ENCODE measurements at places on chromosomes 1 and 21.

DNA sequence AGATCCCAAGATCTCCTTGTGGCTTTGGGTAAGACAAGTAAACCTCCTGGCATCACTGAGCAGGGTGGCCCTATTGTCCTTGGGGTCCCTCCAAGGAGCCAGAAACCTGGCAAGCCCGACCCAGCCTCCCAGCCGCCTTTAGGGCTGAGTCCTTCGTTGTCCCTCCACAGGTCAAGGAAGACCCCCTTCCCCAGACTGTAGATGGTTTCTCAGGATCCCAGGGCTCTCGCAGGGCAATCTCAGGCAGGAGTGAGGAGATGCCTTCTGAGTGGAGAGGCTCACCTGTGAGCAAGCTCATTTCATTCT, 71.6 kb upstream of the CSF3R start:
- DNase-seq = no peak

GRCh38 chr1:38043036-38043747, 3.4 kb downstream of the POU3F1 start:
- no peak for DNase-seq

- DNase-seq = no peak
Measured at GRCh38 chr1:163709636-163710035, 387.9 kb downstream of the NUF2 start.

GRCh38 chr1:178576841-178577240, 63.9 kb downstream of the TEX35 start:
- no peak for DNase-seq

DNA sequence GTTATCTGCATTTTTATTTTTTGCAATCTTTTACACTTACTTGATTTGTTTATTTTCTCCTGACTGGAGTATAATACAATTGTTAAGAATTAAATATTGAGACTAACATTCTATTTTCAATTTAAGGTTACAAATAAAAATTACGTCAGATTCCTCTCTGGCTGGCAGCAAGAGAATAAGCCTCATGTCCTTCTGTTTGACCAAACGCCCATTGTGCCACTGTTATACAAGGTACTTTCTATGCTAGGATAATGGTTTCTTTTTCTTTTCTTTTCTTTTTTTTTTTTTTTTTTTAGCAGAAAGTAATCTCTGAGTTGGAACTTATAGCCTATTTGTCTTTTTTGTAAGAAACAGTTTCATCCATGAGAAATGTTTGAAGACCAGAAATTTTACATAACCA, 20.0 kb downstream of the DNAJC16 start:
- no peak for DNase-seq

GRCh38 chr1:8443558-8444194, 125.8 kb downstream of the SLC45A1 start:
- no peak for DNase-seq

DNA sequence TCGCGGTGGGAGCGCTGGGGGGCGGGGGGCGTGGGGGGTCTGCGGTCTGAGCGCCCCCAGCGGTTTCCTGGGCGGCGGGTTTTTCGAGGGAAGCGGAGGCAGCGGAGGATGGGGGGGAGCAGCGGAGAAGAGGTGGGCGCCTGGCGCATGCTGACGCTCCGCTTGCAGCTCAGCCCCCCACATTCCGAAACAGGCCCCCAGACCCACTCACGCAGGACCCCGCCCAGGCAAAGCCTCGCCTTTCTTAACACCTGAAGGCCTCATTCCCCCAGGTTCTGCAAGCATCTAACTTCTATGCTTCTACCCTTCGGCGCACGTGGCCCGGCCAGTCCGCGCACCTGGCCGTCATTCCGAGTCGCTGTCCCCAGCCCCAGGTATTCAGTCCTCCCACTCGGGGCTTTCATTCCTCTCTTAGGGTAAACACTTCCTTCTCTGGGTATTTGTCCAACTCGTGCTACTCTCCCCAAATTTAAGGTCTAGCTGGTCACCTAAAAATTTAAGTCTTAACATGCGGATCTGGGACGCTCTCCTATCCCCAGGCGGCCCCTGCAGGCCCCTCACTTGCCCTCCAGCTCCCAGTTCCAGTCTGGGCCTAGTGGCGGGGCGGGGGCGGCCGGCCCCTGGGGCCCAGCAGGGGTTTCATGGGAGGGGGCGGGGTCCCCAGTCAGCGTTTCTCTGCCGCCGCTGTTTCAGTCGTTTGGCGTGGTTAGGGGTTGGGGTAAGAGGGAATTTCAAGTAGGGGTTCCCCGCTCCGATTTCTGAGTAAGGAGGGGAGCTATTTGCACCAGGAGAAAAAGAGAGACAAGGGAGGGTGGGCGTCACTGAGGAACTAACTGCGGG, 2.8 kb upstream of the ZBTB7B start:
- DNase-seq = no peak

GRCh38 chr1:7264101-7264500, 478.8 kb downstream of the CAMTA1 start:
- peak; percentile 73 for DNase-seq

GRCh38 chr21:42350927-42351426, at the start of gene TFF2:
TSS of gene TFF2 (minus strand) at chr21:42350994. CDS start at chr21:42350957, 37 bp downstream.
- peak; percentile 82 for DNase-seq

GRCh38 chr1:10877894-10878293, 81.4 kb upstream of the CASZ1 start:
- no peak for DNase-seq

DNA sequence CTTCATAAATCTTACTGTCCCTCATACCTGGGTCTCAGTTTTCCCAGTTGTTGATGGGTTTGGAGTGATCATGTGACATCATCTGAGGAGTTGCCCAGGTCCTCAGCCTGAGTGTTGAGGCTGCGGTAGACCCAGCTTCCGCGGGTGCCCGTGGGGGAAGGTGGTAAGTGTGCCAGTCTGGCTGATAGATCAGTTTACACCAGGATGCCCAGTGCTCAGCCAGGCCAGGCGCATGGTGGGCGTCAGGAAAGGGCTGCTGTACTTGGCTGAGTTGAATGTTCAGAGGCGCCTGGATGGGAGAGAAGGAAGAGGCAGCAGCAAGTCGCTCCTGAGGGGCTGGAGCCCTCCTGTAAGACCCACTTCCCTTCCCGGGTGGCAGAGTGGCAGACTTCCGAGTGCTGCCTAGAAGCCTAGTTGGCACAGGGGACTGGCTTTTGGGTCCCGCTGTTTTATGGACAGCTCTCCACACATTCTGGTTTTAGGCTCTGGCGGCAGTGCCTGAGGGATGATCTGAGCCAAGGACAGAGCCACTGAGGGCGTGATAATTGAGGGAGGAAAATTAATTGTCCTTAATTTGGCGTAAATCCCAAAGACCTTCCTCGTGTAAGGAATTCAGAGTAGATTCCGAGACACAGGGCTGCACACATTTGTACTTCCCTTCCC, 35.8 kb downstream of the PTPRF start:
- DNase-seq = no peak

GRCh38 chr1:161013488-161014230, 7.3 kb downstream of the F11R start:
- no peak for DNase-seq

- DNase-seq = no peak
Measured at GRCh38 chr1:21257431-21258135, 32.7 kb downstream of the ECE1 start.

DNA sequence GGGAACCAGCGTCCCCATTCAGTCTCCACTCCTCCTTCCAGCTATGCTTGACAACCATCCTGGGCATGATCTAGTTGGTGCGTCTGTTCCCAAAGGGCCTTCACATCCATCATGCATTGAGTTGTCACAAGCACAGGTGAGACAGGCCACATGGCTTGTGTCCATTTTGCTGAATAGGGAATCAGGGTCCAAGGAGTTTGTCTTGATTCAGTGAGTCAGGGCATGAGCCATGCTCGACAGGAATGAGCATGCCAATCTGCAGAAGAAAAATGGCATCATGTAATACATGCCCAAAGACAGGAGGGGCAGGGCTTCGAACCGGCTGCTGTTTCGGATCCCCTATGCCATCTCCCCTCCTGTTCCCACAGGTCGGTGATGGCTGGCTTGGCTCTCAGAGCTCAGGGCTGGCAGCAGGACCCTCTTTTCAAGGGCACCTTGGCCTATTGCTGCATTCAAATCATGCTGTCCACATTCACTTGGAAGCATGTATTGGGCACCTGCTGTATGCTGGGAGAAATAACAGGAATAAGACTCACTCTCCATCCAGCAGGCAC, 44.5 kb downstream of the PKP1 start:
- no peak for DNase-seq

DNA sequence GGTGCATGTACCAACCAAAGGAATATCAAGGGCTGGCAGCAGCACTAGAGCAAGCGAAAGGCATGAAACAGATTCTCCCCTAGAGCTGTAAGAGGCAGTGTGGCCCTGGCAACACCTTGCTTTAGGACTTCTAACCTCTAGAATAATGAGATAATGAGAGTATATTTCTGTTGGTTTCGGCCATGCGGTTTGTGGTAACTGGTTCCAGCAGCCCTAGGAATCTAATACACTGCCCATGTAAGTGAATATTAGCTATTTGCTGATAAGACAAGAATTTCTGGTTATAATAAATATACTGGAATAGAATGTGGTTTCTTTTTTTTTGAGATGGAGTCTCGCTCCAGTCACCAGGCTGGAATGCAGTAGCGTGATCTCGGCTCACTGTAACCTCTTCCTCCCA, 199.4 kb downstream of the GABPA start:
- DNase-seq = no peak

GRCh38 chr1:87331365-87332241, 2.9 kb downstream of the LMO4 start:
- DNase-seq = peak; percentile 87

DNA sequence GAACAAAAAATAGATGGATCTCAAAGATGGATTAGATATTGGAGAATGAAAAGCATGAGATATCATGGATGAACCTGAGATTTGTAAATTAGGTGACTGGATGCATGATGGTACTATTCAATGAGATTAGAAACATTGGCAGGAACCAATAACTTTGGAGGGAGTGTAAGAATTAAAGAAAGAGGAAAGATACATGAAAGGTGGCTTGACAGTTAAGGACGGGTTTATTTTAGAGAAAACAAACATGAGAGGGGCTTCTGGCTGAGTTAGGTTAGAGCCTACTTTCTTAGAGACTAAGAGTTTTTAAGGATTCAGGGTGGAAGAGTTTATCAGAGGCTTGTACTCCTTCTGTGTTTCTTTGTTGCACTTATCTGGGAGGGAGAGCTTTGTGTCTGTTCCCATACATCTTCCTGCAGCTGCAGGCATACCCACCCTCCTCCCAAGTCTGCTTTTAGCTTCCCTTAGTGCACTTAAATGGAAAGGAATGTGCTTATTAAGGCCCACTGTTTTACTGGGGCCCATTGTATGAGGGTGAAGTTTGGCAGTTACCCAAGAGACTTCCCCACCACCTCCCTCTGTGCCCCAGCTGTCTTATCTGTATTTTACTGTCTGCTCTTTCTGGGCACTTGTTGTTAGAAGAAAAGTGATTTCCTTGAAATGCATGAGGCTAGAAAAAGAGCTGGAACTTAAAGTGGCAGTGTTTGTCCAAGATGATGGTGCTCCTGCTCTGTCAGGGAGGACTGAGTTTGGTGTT, 26.1 kb upstream of the CR2 start:
- no peak for DNase-seq

GRCh38 chr1:23530747-23531561, at the start of gene E2F2:
TSS of gene E2F2 (minus strand) at chr1:23531233. CDS start at chr1:23530793, 440 bp downstream.
- DNase-seq = peak; percentile 89

GRCh38 chr1:114097109-114097508, 56.6 kb downstream of the SYT6 start:
- no peak for DNase-seq

DNA sequence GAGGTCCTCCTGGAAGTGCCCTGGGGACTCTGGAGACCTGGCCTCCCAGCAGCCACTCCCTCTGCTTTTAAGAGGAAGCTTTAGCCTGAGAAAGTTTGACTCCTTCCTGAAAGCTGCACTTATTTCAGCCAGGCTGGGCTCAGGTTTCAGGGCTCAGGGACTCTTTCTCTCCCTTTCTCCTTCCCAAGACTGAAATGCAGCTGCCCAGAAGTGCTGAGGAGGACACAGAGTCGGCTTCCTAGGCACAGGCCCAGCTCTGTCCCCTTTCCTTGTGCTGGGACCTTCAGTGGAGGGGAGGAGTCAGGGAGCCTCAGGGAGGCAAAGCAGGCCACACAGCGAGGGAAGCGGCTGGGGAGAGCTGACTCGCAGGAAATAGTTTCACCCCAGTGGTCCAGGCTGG, 137.3 kb downstream of the NAV1 start:
- no peak for DNase-seq

GRCh38 chr1:47210666-47211065, 20.8 kb upstream of the PDZK1IP1 start:
- DNase-seq = no peak

DNA sequence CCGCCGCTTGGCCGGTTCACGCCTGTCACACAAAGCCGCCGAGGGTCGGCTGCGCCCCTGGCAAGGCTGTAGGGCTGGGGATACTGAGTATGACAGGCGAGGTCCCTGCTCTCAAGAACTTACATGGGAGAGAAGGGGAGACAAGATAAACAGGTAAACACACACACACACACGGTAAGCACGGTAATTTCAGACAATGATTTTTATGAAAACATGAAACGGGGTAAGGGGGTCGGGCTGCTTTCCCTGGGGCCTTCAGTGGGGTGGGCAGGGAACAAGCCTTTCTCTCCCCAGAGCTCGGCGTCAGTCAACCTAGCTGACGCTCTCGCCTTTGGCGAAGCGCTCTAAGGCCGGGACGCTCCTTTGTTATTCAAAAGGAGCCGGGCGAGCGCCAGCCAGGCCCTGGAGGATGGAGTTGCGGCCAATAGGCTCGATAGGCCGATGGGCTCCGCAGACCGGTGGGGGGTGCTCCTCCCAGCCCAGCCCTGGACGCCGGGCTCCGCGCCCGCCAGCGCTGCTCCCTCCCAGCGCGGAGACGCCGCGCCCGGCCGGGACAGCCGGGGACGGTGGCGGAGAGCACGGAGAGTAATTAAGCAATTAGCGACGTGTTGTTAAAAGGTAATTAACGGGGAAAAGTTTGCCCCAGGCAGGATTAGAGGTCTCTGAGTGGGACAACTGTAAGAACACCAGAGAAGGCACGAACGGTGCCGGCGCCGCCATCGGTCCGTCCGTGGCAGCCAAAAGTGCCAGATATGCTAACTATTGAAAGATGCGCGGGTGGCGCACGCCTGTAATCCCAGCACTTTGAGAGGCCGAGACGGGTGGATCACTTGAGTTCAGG, 950 bp upstream of the INKA2 start:
- DNase-seq = peak; percentile 90

- DNase-seq = no peak
Measured at GRCh38 chr1:99465176-99465900, 180.6 kb upstream of the PALMD start.
